GM13977 (cell line): ENCODE measurements at places on chromosomes 6 and 20.

DNA sequence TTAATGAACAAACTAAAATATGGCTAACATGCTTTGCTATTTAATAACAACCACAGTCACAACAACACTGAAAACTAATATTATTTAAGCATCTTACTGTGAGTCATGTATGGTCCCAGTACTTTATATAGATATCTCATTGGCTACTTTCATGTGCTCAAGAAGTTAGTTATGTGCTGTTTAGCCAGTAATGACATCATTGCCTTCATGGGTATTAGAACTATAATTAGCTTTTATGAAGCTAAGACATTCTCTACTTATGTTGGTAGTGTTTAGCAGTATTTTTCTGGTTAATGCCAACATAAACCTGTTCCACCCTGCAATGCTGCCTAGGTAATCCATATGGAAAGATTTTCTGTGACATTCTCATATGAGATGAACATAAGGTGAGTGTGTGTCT lies 56.1 kb downstream of the ADGRG6 start:
- no peak for DNase-seq

DNA sequence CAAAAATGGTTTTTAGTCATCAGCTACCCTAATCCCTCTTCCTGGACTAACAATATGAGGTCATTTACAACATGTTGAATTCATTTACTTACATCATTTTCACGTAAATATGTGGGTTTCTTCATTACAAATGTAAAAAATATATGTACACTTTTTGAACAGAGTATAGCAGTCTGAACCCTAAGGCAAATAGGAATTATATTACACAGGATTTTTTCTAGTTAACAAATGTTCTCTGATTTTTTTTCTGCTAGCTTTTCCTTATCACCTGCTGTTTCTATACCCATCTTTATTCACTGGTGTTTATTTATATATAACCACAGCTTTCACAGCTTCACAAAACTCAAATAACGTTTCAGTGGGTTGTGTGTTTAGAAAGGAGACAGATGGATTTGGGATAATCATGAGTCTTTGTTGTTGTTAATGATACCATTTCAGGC lies 21.0 kb upstream of the CD2AP start:
- no peak for DNase-seq

GRCh38 chr6:122702841-122703240 lies 76.7 kb upstream of the FABP7 start:
- no peak for DNase-seq

GRCh38 chr6:20068421-20068988 lies 143.8 kb downstream of the MBOAT1 start:
- DNase-seq, result no peak

DNA sequence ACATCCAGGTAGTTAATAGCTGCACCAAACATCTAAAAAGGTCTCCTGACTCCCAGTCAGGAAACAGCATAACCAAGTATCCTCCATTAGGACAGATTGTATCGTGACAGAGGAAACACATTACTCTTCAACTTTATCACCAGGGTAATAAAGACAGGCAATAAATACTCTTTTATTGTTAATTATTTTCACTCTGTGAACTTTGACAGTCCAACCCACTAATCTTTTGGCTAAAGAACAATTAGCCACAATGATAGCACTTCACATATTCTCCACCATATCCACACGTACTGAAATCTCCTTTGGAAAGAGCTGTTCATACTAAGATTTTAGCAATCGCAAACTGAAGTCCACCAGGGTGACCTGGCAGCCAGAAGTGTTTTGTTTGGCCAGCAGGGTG lies 46.4 kb downstream of the ARHGAP18 start:
- no peak for DNase-seq
